Left ventricle myocardium inferior (tissue), 1 donor: ENCODE measurements at places on chromosomes 6 and 20. TPM values are rescaled to one million over a fixed set of nuclear protein-coding genes. Genes with fewer than 3 reads are reported as not detected.

- H3K27ac ChIP-seq = peak overlapping the region; percentile 79
- no peak for DNase-seq
- peaks cover 20% of the 10 kb centered on the region for H3K4me1 ChIP-seq
- no peaks in the 10 kb centered on the region for H3K27me3 ChIP-seq
- peaks cover 1% of the 10 kb centered on the region for H3K36me3 ChIP-seq
- H3K4me3 ChIP-seq = peak overlapping the region; percentile 79
These were observed 677 bp downstream of the PXMP4 start for GRCh38 chr20:33719277-33719988.

DNA sequence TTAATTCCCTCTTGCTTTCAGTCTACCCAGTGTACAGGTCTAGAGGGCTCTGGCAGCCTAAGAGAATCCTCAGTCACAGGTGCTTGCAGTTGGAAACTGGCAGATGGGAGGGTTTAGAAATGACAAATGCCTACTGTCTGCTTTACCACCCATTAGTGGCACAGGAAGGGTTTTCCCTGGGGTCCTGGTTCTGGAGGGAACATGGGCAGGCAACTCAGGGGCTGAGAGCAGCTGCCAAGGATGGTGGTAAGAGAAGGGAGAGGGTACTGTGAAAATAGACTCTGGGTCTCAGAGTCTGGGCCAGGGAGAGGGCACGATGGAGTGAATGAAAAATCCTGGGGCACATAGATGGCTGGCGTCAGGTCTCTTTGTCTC, 103.5 kb downstream of the TCP11 start:
- no peaks in the 10 kb centered on the region for H3K27me3 ChIP-seq
- peak overlapping the region; percentile 4 for H3K27ac ChIP-seq
- H3K4me3 ChIP-seq = no peak overlapping the region

GRCh38 chr20:39823224-39823623, 861.1 kb downstream of the DHX35 start:
- DNase-seq = no peak
- H3K4me1 ChIP-seq = no peaks in the 10 kb centered on the region
- no peak overlapping the region for H3K27ac ChIP-seq
- H3K4me3 ChIP-seq = no peak overlapping the region

DNA sequence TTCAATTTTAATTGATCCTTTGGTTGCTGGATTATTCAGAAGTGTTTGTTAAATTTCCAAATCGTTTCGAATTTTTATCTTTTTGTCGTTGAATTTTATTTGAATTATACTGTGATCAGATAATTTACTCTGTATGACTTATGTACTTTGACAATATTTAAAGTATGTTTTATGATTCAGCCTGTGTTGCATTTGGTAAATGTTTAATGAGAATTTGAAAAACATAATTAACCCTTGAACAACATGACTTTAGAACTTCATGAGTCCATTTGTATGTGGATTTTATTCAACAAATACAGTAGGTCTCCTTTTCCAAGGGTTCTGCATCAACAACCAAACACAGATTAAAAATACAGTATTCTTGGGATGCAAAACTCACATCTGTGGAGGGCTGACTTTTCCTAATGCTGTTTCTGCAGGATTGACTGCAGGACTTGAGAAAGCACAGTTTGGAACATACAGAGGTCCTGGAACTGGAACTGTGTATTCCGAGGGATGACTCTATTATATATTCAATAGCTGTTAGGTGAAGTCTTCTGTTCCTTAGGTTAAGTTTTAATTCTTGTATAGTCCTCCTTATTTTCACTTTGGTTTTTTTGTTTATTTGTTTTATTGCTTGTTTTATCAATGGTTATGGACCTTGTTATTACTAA, 40.5 kb downstream of the FAM83B start:
- no peaks in the 10 kb centered on the region for H3K4me1 ChIP-seq
- no peak overlapping the region for H3K27ac ChIP-seq
- no peaks in the 10 kb centered on the region for H3K36me3 ChIP-seq
- no peak overlapping the region for H3K4me3 ChIP-seq
- no peak for DNase-seq

DNA sequence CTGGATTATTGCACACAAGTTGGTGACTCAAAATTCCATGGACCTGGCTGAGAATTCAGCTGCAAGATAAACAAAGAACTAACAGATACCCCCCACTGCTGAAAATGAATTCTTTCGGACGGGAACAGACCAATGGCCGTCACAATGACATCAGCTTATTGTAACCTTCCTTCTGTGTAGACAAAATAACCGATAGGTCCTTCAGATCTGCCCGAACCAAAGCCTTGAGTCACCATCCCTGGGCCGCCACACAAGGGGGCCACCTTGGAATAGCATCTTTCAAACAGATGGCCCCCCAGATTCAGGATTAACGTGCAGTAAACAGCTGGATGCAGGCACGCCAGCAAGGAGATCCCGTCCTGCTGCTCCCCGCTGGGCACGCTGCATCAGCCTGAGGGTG, 214.0 kb upstream of the EXOC2 start:
- H3K27me3 ChIP-seq = peaks cover 23% of the 10 kb centered on the region
- no peak overlapping the region for H3K4me3 ChIP-seq
- no peak overlapping the region for H3K27ac ChIP-seq
- no peaks in the 10 kb centered on the region for H3K4me1 ChIP-seq

DNA sequence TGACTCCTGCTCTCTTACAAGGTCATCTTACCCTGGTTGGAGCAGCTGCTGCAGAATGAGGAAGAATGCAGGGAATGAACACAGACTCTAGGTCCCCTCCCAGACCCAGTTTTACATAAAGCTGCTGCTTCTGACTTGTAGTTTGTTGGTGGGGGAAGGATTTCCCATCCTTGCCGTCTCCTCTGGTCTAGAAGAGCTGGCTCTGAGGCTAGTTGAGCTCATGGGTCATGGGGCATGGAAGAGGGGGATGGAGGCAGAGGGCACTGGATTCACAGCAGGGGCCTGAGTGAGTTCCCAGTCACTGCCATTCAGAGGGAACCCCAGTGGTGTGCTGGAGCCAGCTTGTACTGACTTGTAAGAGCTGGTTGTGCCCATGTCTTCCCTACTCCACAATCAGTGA, 9.2 kb upstream of the GUCA1A start:
- H3K4me3 ChIP-seq = no peak overlapping the region
- H3K4me1 ChIP-seq = no peaks in the 10 kb centered on the region
- no peak for DNase-seq
- peaks cover 5% of the 10 kb centered on the region for H3K27me3 ChIP-seq
- H3K27ac ChIP-seq = no peak overlapping the region

DNA sequence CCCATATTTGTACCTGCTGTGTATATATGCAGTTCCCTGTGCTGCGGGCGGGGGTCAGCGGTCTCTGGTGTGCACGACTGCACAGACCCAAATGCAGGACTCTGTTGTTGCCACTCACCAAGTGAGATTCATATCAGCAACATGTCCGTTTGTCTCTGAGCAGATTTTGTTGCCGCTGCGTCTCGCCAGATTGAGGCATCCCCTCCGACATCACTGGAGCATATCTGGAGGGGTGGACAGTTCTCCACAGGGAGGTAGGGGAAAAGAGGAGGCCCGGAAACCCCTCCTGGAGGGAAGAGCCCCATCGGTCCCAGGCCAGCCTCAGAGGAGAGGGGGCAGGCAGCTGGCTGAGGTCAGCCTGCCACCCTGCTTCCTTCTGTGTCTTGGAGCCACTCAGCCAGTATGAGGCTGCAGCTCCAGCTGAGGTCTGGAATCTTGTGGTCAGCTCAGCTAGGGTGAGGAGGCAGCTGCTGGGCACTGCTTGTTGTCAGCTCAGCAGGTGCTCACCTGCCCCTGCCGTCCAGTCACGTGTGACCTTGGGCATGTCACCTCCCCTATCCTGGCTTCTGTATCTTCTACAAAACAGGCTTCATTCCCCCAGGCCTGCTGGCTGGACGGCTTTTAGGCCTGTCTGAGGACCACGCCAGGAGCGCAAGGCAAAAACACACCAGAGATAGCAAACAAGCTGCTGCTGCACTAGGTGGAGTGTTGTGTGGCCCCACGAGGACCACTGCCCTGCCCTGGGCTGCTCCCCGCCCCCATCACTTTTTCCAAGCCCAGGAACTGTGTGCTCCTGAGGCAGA, 47.1 kb downstream of the HNF4A start:
- no peak overlapping the region for H3K27ac ChIP-seq
- no peak overlapping the region for H3K4me3 ChIP-seq
- no peaks in the 10 kb centered on the region for H3K4me1 ChIP-seq
- H3K27me3 ChIP-seq = peaks cover 45% of the 10 kb centered on the region
- H3K36me3 ChIP-seq = no peaks in the 10 kb centered on the region
- no peak for DNase-seq

GRCh38 chr20:62337558-62338293, 29.4 kb downstream of the LAMA5 start:
- no peak for DNase-seq
- peaks cover 85% of the 10 kb centered on the region for H3K36me3 ChIP-seq
- no peaks in the 10 kb centered on the region for H3K27me3 ChIP-seq
- no peaks in the 10 kb centered on the region for H3K4me1 ChIP-seq

The STMND1 gene
- total RNA-seq = not detected

DNA sequence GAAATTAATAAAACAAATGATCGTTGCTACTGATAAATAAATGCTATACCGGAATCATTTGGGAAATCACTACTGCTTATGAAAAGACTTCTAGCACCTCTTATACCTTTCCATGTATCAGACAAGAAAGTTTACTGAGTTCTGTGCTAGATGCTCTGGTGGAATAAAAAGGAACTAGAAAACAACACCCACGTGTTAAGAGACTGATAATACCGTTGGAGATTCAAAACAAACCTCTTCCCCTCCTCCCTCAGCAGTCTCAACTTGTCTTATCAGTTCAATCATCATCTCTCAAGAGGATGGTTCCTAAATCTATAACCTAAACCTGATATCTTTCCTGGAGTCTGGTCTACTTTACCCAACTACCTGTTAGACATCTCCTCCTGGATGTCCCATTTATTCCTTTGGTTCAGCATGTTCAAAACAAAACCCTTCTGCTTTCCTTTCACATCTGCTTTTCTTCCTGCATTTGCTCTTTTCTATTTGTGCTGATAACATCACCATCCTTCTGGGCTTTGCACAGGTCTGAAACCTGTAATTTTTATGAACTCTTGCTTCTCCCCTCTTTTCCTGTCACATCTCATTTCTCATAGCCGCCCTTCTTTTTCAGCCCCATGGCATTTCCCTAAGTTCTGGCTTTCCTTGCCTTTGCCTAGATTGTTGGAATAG, 122.2 kb downstream of the COL19A1 start:
- no peaks in the 10 kb centered on the region for H3K27me3 ChIP-seq
- H3K4me1 ChIP-seq = no peaks in the 10 kb centered on the region
- H3K4me3 ChIP-seq = no peak overlapping the region
- H3K36me3 ChIP-seq = no peaks in the 10 kb centered on the region
- H3K27ac ChIP-seq = no peak overlapping the region
- no peak for DNase-seq

The TRIM15 gene
- not detected for total RNA-seq

DNA sequence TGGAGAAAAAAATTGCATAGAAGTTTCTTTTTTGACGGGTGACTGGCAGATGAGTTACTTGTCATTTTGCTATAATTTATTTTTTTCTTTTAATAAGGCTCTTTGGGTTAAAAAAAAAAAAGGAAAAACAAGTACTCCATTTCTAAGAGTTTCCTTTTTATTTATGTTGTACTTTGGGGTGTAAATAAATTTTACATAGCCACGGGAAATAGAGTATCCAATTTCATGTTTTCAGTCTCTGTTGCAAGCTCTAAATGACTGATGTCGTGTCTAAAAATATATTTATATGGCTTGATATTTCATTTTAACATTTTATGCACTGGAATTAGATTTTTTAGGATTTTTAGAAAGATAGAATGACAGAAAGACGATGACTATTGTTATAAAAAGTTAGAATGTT, 3.4 kb downstream of the EYA4 start:
- peaks cover 81% of the 10 kb centered on the region for H3K27me3 ChIP-seq
- DNase-seq = no peak
- H3K4me1 ChIP-seq = peaks cover 35% of the 10 kb centered on the region

GRCh38 chr20:38537176-38537575, 43.8 kb upstream of the ADIG start:
- H3K36me3 ChIP-seq = peaks cover 97% of the 10 kb centered on the region
- no peaks in the 10 kb centered on the region for H3K4me1 ChIP-seq
- H3K27ac ChIP-seq = no peak overlapping the region

DNA sequence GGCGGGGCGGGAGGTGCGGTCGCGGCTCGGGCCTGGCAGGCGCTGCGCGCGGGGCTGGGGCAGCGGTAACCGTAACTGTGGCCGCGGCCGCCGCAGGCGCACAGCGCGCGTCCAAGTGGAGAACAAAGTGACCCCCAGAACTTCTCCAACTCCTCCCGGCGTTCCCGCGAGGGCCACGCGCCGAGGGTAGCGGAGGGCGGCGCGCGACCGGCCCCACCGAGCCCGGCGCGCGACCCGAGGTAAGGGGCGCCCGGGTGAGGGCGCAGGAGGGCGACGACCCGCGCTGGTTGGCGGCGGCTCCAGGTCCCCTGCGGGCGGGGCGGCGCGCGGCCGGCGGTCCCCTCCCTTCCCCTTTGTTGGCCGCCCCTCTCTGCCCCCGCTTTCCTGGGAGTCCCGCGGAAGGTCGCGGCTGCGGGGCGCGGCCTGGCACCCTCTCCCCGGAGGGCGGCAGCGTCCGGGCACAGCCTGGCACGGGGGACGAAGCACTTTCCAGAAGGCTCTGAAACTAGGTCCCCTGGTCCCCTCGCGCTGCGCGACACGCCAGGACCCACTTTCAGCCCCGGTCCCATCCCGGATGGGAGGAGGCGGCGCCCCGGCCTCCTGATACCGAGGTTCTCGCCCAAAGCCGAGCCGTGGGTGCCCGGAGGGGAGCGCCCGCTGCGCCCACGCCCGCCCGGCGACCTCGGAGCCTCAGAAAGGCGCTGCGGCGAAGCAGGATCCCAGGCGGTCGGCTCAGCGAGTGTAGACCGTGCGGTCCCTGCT, at the start of gene TIAM2:
Gene TIAM2 (plus strand): TSS at position 62 of the 762 bp plus-strand sequence. CDS start 133,909 bp downstream, outside the sequence.
- DNase-seq = peak; percentile 17
- H3K27ac ChIP-seq = no peak within 1 kb of the TSS
- H3K4me3 ChIP-seq = peak within 1 kb of the TSS; percentile 73
- H3K27me3 ChIP-seq = peaks cover 51% of the 10 kb centered on the region

GRCh38 chr6:64489763-64490162, 854.2 kb downstream of the PHF3 start:
- no peak overlapping the region for H3K27ac ChIP-seq
- no peaks in the 10 kb centered on the region for H3K4me1 ChIP-seq
- no peak overlapping the region for H3K4me3 ChIP-seq
- DNase-seq = no peak
- no peaks in the 10 kb centered on the region for H3K27me3 ChIP-seq

The SNAI1 gene
- total RNA-seq = 0.69 TPM

- no peak for DNase-seq
- H3K4me3 ChIP-seq = peak overlapping the region; percentile 89
- H3K27me3 ChIP-seq = no peaks in the 10 kb centered on the region
- no peaks in the 10 kb centered on the region for H3K36me3 ChIP-seq
- H3K4me1 ChIP-seq = peaks cover 20% of the 10 kb centered on the region
These were observed 94.4 kb downstream of the CD83 start for GRCh38 chr6:14212020-14212419.
